ENCODE measurements at places on chromosomes 1 and 21.
A peak's percentile ranks its signal among the peaks of the same experiment; 100 is the strongest.

DNA sequence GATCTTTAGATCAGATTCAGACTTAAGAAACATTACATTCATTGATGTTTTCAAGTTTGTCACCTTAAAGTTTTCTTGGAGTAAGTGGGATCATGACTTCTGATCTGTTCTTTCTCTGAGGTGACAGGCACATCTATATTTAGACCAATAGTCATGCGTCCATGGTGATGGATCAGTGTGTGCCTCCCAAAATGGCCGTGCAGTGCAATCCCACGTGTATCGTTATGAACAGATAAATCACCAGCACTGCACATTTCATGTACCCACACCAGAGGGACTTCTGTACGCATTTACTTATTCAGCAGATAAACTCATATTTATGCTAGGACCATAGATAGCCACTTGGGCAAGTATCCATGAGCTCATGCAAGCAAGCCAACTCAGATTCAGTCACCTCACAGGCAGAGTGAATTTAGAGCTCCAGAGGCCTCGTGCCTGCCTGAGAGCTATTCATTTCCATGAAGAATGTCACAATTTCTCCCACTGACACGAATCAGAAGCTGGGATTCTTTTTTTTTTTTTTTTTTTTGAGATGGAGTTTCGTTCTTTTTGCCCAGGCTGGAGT lies 13.9 kb upstream of the WDR26 start:
- no peak for DNase-seq

DNA sequence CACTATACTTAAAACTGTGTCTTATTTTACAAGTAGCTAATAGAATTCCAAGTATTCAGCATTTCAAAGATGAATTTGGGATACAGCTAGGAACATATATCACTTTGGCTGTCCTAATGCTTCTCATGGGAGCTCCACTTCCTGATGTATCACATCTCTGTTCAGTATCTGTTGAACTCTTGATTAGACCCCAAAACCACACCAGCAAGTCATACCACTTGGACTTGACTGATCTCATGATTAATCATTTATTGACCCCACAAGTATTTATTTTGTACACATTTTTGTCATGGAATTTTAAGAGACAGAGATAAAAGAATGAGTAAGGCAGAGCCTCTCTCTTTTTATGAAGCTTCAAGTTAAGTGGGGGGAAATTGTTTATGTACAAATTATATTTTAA lies 30.0 kb downstream of the TMPRSS15 start:
- DNase-seq: no peak

DNA sequence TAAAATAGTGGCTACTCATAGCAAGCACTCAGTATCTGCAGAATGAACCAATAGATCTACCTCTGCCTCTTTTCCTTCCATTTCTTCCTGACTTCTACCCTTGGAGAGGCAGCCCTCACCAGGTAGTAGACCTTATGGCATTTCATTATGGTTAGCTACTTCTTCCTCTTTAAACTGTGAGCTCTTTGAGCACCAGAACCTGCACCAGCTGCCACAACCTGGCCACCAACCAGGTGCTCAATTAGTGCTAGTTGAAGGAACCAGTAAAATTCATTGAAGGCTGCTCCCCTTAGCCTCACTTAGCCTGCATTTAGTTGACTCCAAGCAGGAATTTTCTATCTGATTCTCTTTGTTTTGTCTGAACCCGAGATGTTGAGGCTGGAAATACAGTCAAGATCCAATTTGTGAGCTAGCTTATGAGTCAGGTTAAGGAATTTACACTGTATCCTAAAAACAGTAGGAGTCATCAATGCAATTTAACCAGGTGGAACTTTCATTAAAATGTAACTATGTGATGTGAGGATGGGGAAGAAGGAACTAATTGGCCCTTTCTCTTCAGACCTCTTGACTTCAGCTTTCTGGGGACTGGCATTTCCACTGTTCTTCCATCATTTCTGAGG lies 81.5 kb upstream of the UBE2U start:
- DNase-seq: no peak

GRCh38 chr1:44549510-44549909 lies 124.8 kb downstream of the TMEM53 start:
- DNase-seq: no peak

GRCh38 chr1:193083365-193084088 lies 21.7 kb downstream of the GLRX2 start:
- no peak for DNase-seq

DNA sequence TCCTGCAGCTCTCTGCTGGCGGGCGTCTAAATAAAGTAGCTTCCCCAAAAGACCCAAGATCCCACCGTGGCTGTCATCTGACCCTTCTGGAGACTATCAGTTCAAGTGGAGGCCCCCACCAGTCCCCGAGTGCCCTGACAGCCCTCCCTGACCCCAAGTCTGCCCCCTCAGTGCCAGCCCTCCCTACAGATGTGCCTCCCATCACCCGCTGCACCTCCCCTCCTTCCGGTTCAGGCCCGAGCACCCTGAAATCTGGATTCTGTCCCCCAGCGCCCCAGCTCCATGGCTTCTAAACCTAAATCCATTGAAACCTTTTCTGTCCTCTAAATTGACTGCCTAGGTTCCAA lies 595 bp downstream of the IL10RB start:
- DNase-seq: no peak

- DNase-seq: no peak
Measured at GRCh38 chr1:117143172-117143571, 21.6 kb upstream of the TRIM45 start.

DNA sequence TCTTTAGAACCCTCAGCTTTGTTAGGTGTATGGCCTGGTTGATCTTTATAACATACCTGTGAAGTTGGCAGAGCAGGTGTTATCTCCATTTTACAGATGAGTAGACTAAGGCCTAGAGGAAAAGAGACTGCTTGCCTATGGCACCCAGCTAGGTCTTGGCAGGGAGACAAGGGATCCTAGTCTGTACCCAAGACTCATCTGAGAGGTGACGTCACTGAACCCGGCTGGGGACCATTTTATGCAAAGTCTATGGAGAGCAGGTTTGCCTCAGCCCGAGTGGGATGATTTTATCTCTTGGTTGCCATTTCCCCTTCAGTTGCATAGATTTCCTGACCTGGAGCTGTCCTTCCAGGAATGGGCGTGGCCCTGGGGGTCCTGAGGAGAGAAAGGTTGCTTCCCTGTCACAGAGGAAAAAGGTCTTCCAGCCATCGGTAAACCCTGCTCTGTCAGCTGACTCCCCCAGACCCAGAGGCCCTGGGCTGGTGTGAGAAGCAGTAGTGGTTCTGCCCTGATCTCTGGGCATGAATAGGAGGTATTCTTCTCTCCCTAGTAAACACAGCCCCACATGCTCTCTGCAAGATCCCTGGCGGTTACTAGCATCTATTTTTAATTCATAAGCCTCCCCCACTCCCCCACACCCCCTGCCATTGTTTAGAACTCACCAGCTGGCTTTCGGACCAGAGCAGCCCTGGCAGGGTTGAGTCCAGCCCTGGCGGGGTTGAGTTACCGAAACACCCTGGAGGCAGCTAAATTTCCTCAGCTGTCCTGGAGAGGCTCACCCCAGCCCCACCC lies 19.6 kb downstream of the TMCC2 start:
- DNase-seq: peak; percentile 33

DNA sequence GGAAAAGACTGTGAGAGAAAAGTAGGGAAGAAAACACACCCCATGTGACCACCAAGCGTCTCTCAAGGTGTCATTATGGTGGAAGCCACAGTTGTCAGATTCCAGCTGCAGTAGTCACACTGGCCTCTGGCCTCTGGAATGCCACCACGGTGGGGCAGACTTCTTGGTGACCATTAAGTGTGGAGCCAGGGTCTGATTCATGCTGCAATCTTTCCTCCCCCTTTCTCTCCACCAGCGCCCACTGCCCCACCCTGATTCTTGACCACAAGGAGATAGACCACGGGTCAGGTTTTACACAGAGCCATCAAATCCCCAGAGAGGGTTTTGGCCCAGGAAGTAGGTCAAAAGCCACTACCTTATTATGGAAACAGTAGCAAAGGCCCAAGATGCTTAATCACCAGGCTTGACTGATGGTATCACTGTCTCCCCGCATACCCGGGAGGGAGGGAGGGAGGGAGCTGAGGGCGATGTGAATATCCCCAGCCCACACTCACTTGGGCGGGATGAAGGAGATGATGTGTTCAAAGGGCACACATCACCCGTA lies 52.7 kb upstream of the GRHL3 start:
- DNase-seq: no peak

GRCh38 chr1:104702731-104703130 lies 953.0 kb downstream of the AMY1C start:
- no peak for DNase-seq

GRCh38 chr1:233735331-233735730 lies 121.4 kb downstream of the KCNK1 start:
- no peak for DNase-seq

- DNase-seq: no peak
Measured at GRCh38 chr21:44049182-44049581, 37.1 kb downstream of the TRAPPC10 start.

GRCh38 chr21:29299916-29300806 lies 1.4 kb downstream of the BACH1 start:
- DNase-seq: peak; percentile 40

GRCh38 chr1:25080294-25081209 lies 150.5 kb upstream of the RUNX3 start:
- DNase-seq: no peak

DNA sequence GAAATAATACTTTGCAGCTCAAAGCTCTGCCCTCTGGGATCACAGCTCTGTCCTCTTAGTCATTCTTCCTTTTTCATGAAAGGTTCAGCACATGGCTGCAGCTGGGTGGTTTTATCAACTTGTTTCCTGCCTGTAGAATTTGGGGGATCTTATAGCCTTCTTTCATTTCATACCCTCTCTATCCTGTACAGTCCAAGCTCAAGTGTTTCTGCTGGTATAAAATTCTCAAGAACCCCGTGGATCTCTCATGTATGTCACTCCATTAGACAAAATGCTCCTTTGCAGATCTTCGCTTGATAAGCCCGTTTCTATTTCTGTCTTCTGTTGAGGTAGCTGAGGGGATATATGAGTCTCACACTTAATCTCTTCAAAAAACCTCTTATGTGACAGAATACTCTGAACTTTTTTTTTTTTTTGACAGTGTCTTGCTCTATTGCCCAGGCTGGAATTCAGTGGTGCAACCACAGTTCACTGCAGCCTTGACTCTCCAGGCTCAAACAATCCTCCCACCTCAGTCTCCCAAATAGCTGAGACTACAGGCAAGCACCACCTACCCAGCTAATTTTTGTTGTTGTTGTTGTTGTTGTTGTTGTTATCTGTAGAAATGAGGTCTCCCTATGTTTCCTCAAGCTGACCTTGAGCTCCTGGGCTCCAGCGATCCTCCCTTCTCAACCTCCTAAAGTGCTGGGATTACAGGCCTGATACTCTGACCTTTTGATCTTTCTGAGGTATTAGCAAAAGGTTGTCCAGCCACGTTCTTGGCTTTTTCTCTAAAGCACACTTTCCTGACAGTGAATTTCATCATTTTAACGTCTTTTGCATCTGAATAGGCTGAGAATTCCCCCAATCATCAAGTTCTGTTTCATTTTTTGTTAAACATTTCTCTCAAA lies 24.6 kb upstream of the COL9A2 start:
- no peak for DNase-seq

DNA sequence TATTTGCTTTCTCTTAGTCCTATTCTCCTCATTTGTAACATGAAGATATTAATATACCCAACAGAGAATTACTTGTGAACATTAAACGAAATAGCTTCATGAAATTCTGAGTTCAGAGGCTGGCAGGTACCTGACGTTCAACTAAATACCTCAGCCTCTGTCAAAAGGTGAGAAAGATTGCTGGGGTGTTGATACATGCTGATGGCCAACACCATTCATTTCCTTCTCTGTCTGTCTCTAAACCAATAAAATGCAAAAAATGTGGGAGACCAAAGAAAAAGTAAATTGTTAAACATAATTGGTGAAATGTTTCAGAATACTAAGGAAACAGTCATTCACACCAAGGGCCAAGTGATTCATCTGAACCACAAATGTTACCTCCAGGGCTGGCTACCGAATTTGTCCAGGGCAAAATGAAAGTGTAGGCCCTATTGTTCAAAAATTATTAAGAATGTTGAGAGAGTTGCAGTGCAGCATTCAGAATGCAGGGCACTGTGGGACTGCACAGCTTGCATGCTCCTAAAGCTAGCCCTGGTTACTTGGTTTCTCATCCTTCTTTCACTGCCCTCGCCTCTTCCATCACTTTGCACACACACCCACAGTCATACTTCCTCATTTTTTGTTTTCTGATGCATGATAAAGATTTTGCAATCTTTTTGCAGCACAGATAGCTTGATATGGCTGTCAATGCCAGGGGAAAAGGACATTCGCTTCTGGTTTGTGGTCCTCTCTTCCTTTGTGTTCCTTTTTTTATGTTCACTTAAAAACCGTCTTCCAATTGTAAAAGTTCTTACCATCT lies 414.3 kb upstream of the NR5A2 start:
- no peak for DNase-seq

DNA sequence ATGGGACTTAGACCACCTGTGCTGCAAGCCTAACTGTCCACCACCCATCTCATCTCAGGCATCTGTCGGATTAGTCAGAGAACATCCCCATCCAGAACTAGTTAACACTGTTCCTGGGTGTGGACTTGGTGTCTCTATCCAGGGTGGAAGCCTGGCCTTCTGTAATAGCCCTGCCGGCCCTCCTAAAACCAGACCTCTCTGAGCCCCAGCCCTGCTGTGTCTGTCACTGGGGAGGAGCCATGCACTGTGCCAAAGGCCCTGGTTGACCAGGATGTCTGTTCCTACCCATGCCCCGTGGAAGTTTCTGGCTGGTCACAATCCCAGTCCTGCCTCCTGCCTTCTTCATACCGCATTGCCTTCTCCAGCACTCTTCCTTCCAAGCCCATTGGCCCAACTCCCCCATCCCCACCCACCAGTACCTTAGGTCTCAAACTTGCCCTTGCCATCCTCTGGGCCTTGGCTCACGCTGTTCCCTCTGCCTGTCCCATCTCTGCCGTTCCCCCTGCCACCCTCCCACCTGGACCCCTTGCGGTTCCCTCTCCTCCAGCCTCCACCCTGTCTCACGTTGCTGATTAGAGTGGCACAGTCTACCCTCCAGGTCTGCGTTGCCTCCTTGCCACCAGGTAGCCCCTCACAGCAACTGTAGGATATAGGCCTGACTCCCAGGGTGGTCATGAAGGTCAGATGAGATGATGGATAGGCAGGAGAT lies 105.6 kb downstream of the EPHB2 start:
- DNase-seq: no peak

All from NCI-H146 (cell line).